Stimulated activated CD8-positive, alpha-beta memory T cell treated with anti-CD3 and anti-CD28 coated beads, Interleukin-4, amount 100 ng/mL, for 4 hours (primary cell): ENCODE measurements at places on chromosomes 13 and 19.

DNA sequence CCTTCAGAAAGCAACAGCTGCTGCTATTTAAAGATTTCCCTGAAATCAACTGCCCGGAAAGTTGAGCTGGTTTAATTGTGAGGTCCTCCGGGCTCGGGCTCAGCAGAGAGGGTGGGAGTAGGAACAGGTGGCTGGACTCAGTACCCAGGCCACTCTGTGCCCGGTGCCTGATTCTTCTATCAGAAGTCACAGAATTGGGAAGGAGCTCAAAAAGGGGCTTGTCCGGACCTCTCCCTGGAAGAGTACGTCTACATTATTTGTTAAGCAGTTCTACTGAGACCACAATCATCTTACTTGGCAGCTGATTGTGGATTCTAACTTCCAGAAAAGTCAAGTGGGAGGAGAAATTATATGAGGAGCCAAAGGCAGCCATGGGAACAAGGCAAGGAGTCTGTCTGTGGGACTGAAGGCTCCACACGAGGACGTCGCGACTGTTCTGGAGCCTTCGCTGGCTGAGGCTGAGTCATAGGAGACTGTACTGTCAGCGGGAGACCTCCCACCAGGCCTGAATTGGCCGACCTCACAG, 91.7 kb upstream of the ANKRD10 start:
- no peak for DNase-seq

DNA sequence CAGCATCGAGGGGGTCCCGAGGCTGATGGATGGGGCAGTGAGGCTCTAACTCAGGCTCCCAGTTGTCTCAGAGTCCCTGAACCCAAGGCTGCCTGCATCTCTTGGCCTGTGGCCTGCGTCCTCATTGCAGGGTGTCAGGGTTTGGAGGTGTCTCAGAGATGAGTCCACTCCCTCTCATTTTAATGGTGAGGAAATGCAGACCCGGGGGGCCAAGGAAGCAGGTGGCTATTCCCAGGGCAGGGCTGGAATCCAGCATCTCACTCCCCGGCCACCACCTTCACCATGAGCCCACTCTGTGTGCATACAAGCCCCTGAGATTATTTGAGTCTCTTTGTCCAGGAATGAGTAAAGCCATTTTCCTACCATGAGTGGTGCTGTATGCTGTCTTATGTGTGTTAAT, 21.4 kb downstream of the TEX29 start:
- no peak for DNase-seq

DNA sequence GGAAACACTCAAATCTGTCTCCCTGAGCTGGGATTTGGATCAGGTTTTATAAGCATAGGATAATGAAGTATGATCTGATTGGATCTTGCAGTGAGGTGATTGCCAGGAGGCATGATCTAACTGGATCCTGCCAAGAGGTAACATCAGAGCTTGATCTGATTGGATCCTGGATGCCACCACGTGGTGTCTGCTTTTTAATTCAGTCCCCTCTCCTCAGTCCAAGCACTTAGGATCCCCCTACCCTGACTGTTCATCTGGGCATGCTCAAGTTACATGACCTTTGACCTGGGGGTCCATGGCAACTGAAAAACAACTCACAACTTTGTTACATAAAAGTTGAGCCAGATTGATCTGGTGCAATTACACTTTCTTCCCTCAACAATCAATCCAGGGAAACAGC, 47.5 kb upstream of the LSM14A start:
- no peak for DNase-seq

DNA sequence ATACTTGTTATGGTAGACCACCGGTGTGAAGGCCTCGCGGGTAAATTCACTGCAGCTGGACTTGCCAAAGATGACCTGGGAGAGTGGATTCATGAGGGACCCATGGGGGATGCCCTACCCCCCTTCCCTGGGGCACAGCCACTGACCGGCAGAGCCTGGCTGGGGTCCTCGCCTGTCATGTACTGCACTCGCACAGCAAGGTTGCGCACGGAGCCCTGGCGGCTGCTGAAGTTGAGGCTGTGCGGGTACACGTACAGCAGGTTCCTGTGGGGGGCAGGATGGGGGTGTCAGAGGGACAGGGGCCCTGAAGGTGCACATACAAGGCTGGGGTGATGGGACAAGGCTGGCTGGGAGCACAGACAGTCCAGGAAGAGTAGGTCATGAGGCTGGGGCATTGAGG, 1.4 kb upstream of the ANGPTL8 start:
- no peak for DNase-seq

GRCh38 chr13:66222926-66223325, 1007.2 kb downstream of the PCDH9 start:
- no peak for DNase-seq

DNA sequence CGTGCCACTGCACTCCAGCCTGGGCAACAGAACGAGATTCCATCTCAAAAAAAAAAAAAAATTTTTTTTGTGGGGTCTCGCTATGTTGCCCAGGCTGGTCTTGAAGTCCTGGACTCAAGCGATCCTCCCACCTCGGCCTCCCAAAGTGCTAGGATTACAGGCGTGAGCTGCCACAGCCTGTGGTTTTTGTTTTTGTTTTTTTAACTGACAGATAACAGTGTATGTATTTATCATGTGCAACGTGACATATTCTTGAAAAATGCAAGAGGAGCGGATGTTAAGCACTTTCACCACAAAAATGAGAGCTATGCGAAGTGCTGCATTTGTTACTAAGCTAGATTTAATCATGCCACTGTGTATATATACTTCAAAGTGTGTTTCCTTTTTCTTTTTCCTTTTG, 49.0 kb downstream of the ARHGEF18 start:
- no peak for DNase-seq
